ENCODE measurements at places on chromosomes 16 and 17. TPM values are rescaled to one million over a fixed set of nuclear protein-coding genes. Genes with fewer than 3 reads are reported as not detected.

Gene KRTAP3-2
- polyA plus RNA-seq: not detected

- DNase-seq: no peak
Observed at GRCh38 chr17:39187152-39187830, 10.2 kb downstream of the CACNB1 start.

DNA sequence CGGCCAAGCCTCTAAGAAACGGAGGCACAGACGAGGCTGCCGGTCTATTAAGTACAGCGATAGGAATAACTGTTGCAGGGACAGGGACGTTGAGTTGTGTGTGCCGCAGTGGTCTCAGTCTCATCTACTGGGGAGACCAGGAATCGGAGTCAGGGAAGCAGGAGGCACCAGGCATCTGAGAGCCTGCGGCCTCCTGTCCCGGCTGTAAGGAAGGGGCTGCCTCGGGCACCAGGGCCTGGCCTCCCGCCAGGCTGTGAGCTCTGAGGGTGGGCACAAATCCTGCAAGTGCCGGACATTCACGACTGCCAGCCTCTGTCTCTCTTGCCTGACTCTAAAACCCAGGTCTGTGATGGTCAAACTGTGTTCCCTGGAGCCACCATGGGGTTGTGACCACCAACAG, 76.0 kb downstream of the ARHGAP23 start:
- no peak for DNase-seq

Gene KRT15
- polyA plus RNA-seq: 0.14 TPM

GRCh38 chr17:20122254-20122879, 113.2 kb downstream of the SPECC1 start:
- DNase-seq: no peak

- no peak for DNase-seq
Observed at GRCh38 chr16:73031155-73031866, 16.6 kb downstream of the ZFHX3 start.

- DNase-seq: no peak
Observed at GRCh38 chr16:86330906-86331305, 179.4 kb upstream of the FOXF1 start.

DNA sequence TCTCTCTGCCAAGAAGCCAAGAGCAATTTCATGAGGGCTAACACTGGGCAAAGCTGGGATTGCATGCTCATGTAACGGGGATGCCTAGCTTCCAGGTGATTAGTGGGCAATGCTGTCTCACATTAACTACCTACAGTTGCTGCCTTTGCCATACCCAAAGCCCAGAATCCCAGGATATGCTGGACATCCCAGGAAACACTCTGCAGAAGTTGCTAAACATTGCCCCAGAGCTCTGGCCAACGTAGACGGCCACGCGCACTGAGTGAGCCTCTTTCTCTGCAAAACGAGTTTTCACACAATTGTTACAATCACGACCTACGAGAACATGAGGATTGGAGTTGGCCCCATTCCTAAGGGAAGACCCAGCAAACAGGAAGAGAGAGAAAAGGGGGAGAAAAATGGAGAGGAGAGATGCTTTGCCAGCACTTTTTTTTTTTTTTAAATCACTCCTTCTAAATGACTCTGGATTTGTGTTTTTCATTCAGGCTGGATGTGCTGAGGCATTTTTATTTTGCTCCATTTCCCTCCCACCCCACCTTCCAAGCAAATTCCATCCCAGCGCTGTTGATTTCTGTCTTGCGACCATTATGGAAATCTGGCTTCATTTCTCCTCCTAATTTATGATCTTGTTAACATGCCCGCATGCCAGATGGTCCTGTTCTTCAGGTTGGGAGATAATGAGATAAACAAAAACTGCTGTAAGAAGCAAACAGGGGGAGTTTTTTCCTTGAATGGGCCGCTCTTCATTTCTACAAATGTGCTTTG, 112.8 kb upstream of the DNAH9 start:
- no peak for DNase-seq

Gene MT1G
- polyA plus RNA-seq: 4,443 TPM

GRCh38 chr17:45338023-45338781, 21.4 kb upstream of the MAP3K14 start:
- no peak for DNase-seq

DNA sequence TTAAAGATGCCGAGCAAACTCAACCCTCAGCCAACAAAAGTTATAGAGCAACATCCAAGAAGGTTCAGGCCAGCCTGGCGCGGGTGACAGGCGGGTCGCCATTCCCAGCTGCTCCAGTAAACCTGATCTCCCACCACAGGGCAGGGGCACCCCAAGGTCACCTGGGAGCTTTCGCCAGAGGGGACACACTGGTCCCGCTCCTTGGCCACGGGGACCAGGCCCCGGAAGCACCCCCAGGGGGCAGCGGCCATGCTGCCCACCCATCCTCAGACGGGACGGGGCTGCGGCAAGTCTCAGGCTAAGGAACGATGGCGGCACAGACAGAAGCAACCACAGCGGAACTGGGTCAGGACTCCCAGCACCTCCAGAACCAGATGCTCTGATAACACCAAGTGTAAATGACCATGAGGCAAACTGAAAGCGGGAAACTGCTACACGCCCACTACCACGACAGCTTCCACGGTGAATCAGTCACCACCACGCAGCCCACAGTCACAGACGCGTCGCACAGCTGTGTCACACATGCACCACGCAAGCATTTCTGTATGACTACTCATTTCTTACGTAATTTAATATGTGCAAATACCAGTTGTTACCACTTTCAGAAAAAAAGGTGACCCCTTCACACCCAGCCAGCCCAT, 14.1 kb upstream of the CCDC154 start:
- DNase-seq: no peak

Gene OR4D1
- not detected for polyA plus RNA-seq

- no peak for DNase-seq
Observed at GRCh38 chr17:42071810-42072209, 21.4 kb upstream of the C17orf113 start.

GRCh38 chr17:80738020-80738808, 193.6 kb downstream of the RPTOR start:
- DNase-seq: no peak

All from liver (tissue), 10 donors.